Calu3 (cell line): ENCODE measurements at places on chromosomes 2 and 18. TPM values are rescaled to one million over a fixed set of nuclear protein-coding genes. Genes with fewer than 3 reads are reported as not detected.

GRCh38 chr2:130150181-130151144 lies 5.6 kb upstream of the CCDC74B start:
- DNase-seq, result no peak

DNA sequence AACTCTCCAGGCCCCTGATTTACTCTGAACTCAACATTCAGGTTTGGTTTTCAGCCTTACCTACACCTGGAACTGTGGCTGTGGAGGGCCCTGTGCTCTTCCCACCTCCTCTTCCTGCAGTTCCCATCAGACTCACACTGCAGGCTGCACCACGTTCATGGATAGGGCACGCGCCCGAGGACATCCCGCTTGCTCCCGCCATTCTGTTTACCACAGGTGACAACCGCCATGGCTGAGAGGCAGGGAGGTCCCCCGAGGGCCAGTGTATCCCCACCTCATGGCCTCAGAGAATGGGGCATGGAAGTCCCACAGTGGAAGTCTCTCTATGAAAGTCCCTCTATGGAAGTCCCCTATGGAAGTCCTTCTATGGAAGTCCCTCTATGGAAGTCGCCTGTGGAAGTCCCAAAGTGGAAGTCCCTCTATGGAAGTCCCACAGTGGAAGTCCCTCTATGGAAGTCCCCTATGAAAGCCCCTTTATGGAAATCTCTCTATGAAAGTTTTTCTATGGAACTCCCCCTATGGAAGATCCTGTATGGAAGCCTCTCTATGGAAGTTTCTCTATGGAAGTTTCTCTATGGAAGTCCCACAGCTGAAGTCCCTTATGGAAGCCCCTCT lies 358.4 kb upstream of the SALL3 start:
- DNase-seq, result no peak

GRCh38 chr2:210997373-210997772 lies 441.0 kb downstream of the CPS1 start:
- no peak for DNase-seq

KCNK3 gene
- not detected in 2 replicates for total RNA-seq

TMEM37 gene
- 0.61 and 0.76 TPM in 2 replicates for total RNA-seq

DNA sequence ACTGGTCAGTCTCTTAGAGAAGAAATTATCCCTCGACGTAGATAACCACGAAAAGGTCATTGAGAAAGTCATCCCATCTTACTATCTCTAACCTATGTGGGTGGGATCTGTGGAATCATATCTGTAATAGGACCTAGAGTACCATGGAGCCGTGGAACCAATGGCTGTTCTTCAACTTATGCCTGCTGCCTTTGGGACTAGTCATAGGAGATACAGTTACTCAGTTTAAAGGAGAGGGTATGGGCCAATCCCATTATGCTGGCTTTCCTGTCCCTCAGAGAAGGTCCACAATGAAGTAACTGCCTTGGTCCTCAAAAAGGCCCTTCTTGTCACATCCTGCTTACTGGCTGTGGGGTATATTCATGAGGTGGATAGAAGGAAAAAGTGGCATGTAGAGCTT lies 77.5 kb downstream of the FEZ2 start:
- no peak for DNase-seq

HOXD12 gene
- total RNA-seq, result not detected in 2 replicates

COLEC12 gene
- not detected in 2 replicates for total RNA-seq

SPP2 gene
- not detected in 2 replicates for total RNA-seq

DNA sequence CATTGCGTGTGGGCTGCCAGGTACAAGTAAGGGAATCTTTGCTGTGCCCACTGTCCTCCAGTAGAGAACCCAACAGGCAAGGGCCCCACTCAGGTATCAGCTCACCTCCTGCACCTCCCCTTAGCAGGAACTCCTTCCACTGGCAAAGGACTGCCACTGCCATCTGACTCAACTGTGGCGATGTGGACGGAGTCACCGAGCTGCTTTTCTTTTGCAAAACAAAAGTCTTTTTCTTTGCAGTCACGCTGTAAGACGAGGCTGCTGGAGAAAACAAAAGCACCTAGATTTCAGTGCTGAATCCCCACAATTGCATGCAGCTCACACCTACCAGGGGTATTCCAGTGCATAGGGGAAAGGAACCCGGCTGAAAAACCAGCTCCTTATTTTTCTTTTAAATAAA lies 7.9 kb downstream of the MTERF4 start:
- no peak for DNase-seq

- no peak for DNase-seq
These were observed 28.2 kb downstream of the HS1BP3 start for GRCh38 chr2:20622731-20623130.

CCDC85A gene
- total RNA-seq, result 2.6 and 3.0 TPM in 2 replicates

SLC40A1 gene
- 37.6 and 49.6 TPM in 2 replicates for total RNA-seq

TP53I3 gene
- 13.9 TPM in 2 replicates for total RNA-seq

GRCh38 chr2:81645745-81646301 lies 1341.3 kb upstream of the LRRTM1 start:
- no peak for DNase-seq

DNA sequence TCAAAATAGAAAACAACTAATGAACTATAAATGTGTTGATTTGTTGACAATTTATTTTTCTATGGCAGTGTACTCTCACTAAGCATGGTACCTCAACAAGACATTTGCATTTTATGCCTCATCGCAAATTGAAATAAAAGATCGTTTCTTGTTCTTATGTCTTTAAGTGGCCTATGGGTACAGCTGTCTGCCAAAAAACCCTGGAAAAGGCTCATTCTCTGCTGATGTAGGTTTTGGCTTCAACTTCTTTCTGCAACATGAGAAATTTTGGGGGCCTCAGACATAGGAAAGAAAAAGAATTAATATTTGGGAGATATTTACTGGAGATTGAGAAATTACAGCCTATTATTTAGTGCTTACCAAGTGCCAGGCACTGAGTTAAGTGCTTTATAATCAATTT lies 205.1 kb upstream of the DPP10 start:
- DNase-seq, result no peak
